Renal cortex interstitium (tissue), 15 donors: ENCODE measurements at places on chromosomes 7 and 10.

DNA sequence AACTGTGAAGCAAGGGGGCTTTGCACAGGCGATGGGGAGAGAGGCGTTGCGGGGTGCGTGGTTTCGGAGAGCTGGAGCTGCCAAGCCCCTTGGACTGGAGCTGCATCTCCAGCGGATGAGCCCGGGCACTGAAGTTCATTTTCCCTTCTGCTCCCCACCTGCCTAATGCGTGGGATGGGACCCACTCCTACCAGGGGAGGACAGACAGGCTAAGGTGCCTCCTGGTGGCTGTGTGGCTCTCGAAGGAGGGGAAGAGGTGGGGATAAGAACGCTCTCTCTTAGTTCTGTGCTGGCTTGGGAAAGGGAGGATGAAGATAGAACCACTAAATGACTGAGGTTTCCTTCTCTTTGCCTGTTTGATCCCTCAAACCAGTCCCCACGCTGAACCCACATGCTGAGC, 177.6 kb upstream of the PITRM1 start:
- no peak for DNase-seq

- DNase-seq = no peak
Measured at GRCh38 chr10:36765782-36766414, 359.5 kb upstream of the ANKRD30A start.

DNA sequence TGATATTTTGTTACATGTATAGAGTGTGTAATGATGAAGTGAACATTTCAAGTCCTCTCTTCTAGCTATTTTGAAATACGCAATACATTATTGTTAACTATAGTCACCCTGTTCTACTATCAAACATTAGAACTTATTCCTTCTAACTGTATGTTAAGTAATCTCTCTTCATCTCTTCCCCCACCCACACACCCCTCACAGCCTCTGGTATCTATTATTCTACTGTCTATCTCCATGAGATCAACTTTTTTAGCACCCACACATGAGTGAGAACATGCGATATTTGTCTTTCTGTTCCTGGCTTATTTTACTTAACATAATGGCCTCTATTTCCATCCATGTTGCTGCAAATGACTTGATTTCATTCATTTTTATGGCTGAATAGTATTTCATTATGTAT, 57.7 kb upstream of the EGR2 start:
- DNase-seq = no peak

- DNase-seq = no peak
Measured at GRCh38 chr7:28083998-28084985, 96.3 kb downstream of the JAZF1 start.

- no peak for DNase-seq
Measured at GRCh38 chr7:123860848-123861247, 15.9 kb downstream of the HYAL4 start.

- DNase-seq = no peak
Measured at GRCh38 chr10:98131619-98132018, 2.8 kb upstream of the R3HCC1L start.

- peak; percentile 39 for DNase-seq
Measured at GRCh38 chr10:9342885-9343570, 1288.5 kb downstream of the GATA3 start.

- DNase-seq = no peak
Measured at GRCh38 chr7:130975731-130976130, 241.7 kb upstream of the KLF14 start.

- no peak for DNase-seq
Measured at GRCh38 chr7:135197906-135198655, 13.2 kb downstream of the WDR91 start.

- DNase-seq = no peak
Measured at GRCh38 chr7:57165285-57165899, 33.2 kb upstream of the ZNF479 start.

GRCh38 chr7:44305564-44306507, 19.6 kb downstream of the CAMK2B start:
- no peak for DNase-seq

DNA sequence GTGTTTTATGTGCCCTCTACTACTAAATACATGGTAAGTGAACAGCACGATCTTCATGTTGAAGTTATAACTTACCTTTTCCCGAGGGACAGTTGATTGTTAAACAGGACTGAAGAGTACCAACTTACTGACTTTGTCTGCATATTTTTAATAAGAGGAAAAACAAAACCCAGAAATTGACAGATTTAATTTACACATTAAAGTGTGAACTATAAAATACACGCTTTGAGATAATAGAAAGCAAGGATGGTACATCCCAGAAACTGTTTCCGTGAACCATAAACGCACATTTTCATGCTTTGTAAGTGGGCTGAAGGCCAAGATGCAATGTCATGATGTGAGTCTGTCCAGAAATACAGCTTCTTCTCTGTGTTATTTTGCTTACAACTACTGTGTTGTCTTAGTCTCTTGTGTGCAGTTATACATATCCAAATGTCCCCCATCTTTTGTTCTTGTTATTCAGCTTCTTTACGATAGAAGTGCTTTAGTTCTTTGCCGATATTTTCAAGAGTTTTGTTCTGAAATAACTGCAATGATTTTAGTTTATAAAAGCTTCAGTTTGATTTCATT, 190.1 kb downstream of the MLLT10 start:
- no peak for DNase-seq
